Epithelial cell of umbilical artery (primary cell): ENCODE measurements at places on chromosomes 16 and 17. TPM values are rescaled to one million over a fixed set of nuclear protein-coding genes. Genes with fewer than 3 reads are reported as not detected.

The GOSR1 gene
- total RNA-seq: 28.0 and 31.5 TPM in 2 replicates

The ATP2A1 gene
- total RNA-seq: under 0.01 and 0.30 TPM in 2 replicates

The SLC5A2 gene
- not detected in 2 replicates for total RNA-seq

The NECAB2 gene
- total RNA-seq: under 0.01 TPM in 1 of 2 replicates, not detected in the other

The TRPV3 gene
- under 0.01 TPM in 1 of 2 replicates, not detected in the other for total RNA-seq

The DNAH17 gene
- total RNA-seq: under 0.01 TPM in 1 of 2 replicates, not detected in the other

The EPOP gene
- total RNA-seq: 1.5 and 4.2 TPM in 2 replicates

The ITGAL gene
- total RNA-seq: not detected in 2 replicates

The BRIP1 gene
- 7.1 and 8.2 TPM in 2 replicates for total RNA-seq

The HYDIN gene
- total RNA-seq: not detected in 2 replicates

The TBC1D3I gene
- not detected in 2 replicates for total RNA-seq

The QPRT gene
- total RNA-seq: 0.32 and 1.4 TPM in 2 replicates

The KRTAP3-1 gene
- total RNA-seq: not detected in 2 replicates

The CA5A gene
- not detected in 2 replicates for total RNA-seq

The TBC1D3K gene
- not detected in 2 replicates for total RNA-seq

The PYY gene
- total RNA-seq: not detected in 2 replicates

The CYBA gene
- 27.1 and 97.4 TPM in 2 replicates for total RNA-seq

The CHRNE gene
- total RNA-seq: 0.30 and 0.97 TPM in 2 replicates

The SLC22A31 gene
- total RNA-seq: 0.15 and 2.3 TPM in 2 replicates

The NPIPA2 gene
- 0.32 and 2.1 TPM in 2 replicates for total RNA-seq

The ITGAX gene
- 0.76 and 1.3 TPM in 2 replicates for total RNA-seq

The PDE6G gene
- 0.76 and 0.97 TPM in 2 replicates for total RNA-seq

The ANKRD40CL gene
- not detected in 2 replicates for total RNA-seq

The MYADML2 gene
- total RNA-seq: not detected in 2 replicates

The EMC6 gene
- 14.6 and 41.6 TPM in 2 replicates for total RNA-seq

The UTS2R gene
- not detected in 2 replicates for total RNA-seq

The KRT32 gene
- total RNA-seq: not detected in 2 replicates

The DNAAF1 gene
- not detected in 2 replicates for total RNA-seq

The RNU2-1 gene
- not detected in 2 replicates for total RNA-seq

The ITGB3 gene
- 33.7 and 68.9 TPM in 2 replicates for total RNA-seq

The C17orf50 gene
- not detected in 2 replicates for total RNA-seq
